ENCODE measurements at places on chromosomes 1 and 21.

DNA sequence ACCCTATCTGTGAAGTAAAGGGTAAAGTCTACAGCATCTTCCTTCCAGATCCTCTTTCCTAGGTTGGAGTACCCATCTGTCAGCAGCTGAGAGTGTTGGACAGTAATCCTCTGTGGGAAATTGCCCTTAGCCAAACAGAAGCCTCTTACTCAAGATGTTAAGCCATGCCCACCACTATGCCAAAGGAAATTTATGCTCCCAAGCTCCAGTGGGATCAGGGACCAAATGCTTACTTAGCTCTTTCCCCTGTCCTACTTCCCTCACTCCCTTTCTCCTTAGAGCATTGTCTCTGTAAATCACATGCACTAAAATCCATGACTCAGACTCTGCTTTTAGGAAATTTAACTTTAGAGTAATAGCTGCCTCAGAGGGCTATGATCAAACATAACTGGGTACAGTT is 254.0 kb downstream of the BRINP2 start:
- no peak for DNase-seq

- DNase-seq, result no peak
These were observed 27.5 kb downstream of the ARID1A start for GRCh38 chr1:26723013-26723991.

- DNase-seq, result no peak
These were observed 26.7 kb downstream of the CCSAP start for GRCh38 chr1:229316166-229316565.

- DNase-seq, result no peak
These were observed 198.3 kb upstream of the SAMSN1 start for GRCh38 chr21:14744368-14744767.

DNA sequence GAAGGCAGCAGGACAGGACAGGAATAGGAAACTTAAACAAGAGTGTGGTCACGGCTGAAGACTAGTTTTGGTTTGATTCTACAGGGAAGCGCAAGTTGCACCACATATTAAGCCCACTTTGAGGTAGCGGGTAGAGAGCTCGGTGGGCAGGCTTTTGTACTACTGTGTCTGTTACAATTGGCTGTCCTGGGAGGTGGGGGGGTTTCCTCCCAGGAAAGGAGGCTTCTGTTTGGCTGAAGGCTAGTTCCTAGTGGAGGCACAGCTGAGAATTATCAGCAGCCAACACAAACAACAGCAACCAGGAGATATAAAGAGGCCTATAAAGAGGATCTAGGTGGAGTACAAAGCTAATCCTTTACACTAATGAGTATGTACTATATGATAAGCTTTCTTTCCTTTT is 62.7 kb downstream of the ZNF648 start:
- no peak for DNase-seq

GRCh38 chr1:66304128-66304527 is 229.8 kb upstream of the SGIP1 start:
- no peak for DNase-seq

GRCh38 chr1:9198538-9199361 is 35.8 kb upstream of the H6PD start:
- DNase-seq, result no peak

DNA sequence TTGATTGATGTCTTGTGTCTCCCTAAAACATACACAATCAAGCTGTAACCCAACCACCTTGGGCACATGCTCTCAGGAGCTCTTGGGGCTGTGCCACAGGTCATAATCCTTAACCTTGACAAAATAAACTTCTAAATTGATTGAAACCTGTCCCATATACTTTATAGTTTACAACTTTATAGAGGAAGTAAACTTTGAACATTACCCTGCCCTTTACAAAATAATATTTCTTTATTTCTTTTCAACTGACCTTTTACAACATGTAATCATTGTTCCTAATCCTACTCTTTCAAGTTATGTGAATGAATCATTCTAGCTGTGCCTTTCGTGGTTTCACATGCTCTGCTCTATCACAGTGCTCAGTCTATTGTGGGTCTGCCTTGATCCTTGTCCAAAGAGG is 118.3 kb upstream of the ATP1A1 start:
- no peak for DNase-seq

DNA sequence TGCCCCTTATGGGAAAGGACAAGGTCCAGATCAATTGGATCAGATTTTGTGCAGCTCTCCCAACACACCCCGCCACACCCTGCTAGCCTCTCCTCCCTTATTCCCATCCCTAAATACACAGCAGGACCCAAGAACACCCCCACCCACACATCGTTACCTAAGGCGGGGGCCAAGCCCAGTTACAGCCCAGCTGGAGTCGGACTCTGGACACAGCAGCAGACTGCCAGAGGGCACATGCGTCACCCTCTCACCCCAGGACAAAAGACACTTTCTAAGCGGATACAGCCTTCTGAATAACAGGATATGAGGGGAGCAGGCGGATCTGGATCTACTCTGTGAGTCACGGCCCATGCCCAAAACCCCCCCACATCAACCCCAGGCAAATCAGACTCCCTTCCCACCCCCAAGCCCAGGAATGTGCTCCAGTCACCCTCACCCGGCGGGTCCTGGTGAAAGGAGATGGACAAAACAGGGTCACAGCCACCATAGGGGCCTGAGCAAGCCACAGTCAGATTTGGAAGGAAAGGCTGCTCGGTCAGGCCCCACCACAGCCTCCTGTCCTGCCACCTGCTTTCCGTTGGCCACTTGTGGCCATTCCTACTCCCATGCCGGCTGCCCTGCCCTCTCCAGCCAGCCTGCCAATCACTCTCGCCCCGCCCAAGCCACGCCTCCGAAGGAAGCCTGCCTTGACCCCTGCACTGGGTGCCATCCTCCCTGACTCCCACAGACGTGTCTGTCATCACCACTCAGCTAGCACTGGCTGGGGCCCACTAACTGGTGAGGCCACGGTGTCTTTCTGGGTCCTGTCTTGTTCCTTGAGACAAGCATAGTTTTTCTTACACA is 4.0 kb downstream of the S100A16 start:
- no peak for DNase-seq

GRCh38 chr1:230639714-230640209 is 2.5 kb upstream of the COG2 start:
- DNase-seq, result no peak

DNA sequence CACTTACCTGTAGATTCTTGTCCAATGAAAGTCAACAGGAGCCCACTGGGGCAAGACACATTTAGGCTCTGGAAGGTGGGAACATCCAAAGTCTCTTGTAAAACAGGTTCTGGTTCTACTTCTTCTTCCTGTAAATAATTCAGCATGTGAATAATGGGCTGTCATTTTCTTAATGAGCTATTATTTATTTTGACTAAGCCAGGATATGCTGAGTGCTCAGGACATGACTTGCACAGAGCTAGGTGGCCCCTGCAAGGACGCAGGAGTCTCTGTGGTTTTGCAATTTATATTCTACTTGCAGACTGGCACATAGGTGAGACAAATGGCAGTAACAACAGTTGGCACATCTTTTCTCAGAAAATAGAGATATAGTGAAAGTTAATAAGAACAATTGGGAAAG is 98.7 kb downstream of the WDR3 start:
- DNase-seq, result no peak

- DNase-seq, result no peak
These were observed 5.5 kb downstream of the CTNNBIP1 start for GRCh38 chr1:9904596-9904995.

DNA sequence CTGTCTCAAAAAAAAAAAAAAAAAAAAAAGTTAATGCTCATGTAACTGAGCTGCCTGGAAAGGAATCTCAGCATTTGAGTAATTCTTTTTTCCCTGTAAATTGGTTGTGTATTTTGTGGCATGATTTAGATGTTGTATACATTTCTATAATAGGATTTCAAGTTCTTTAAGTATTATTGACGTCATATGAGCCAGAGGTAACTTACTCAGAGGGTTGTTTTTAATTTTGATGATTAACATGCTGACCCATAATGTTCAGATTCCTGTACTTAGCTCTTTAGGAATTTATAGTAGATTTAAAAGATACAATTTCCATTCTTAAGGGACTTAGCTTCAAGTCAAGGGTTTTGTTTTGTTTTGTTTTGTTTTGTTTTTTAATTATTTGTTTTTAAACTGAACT is 120.4 kb downstream of the CACHD1 start:
- no peak for DNase-seq

- DNase-seq, result no peak
These were observed 177.3 kb downstream of the CAMTA1 start for GRCh38 chr1:6962478-6962995.

GRCh38 chr1:168709405-168710363 is 19.3 kb downstream of the DPT start:
- no peak for DNase-seq

DNA sequence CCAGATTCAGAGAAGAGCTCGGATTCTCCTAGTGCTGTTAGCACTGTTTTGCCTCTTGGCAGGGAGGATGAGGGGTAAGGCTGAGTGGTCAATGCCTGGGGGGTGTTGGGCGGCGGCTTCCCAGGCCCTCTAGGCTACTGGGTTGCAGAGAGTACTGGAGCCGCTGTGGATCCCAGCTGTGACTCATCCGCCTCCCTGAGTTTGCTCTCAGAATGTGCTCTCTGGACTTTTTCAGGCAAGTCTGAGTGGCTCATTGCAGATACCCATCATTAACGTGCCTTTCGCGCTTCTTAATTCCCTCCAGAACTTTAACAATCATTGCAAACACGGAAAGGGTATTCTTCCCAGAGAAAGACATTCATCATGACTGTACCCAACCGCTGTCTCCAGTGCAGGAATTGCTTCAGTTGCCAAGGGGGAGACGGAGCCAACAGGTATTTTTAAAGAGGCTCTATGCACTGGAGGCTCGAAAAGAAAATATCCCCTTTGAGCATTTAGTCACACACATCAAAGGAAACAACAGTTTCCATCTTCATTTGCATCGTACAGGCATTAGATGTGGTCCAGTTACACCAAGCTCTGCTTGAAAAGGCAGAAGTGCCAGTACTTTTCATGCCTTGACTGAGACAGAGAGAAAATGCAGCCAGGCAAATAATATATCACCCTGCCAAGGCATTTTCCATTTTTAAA is 14.4 kb upstream of the CAMTA1 start:
- no peak for DNase-seq
